Activated CD8-positive, alpha-beta memory T cell treated with anti-CD3 and anti-CD28 coated beads for 1 hour (primary cell): ENCODE measurements at places on chromosomes 6 and 20.

GRCh38 chr20:22352019-22352418 is 232.4 kb downstream of the FOXA2 start:
- no peak for DNase-seq

DNA sequence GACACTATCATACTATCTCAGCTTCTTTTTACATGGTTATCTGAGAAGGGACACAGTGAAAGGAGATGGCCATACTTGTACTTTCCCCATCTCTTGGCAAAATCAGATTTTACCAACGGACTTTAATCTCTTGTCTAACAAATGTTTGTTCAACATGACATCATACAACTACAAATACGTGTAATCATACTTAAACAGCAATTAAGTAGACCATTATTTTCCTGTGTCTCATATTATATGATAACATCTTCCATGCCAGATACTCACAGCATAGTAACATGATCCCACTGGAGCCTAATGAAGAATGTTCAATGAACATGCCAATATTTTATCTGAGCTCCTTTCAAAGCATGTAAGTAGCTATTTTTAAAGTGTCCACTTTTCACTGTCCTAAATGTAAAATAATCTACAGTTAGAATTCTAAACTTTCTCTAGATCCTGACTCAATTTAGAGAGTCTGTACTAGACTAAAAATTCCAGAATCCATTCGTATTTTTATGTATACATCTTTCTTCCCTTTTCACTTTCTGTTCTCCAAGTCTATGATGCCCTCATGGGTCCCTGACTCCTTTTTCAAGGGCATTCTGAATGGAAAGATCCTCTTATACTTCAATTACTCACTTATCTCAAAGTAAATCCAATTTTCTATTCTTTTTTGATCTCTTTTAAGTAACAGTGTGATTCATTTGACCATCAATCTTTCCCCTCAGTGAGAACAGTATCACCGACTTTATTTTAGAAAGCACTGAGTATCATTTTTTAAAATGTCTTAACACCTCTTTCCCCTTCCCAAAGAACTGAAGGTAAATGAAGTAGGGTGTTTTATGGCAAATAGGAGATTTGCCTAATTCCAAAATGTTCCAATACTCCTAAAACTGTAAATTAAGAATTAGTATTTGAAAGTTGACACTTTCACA is 133.5 kb downstream of the CDK19 start:
- no peak for DNase-seq

- DNase-seq: no peak
Measured at GRCh38 chr6:156776470-156776839, 723 bp upstream of the ARID1B start.

- no peak for DNase-seq
Measured at GRCh38 chr6:132648828-132649227, 10.2 kb downstream of the TAAR1 start.

- no peak for DNase-seq
Measured at GRCh38 chr6:67362976-67363375, 1272.1 kb upstream of the ADGRB3 start.

DNA sequence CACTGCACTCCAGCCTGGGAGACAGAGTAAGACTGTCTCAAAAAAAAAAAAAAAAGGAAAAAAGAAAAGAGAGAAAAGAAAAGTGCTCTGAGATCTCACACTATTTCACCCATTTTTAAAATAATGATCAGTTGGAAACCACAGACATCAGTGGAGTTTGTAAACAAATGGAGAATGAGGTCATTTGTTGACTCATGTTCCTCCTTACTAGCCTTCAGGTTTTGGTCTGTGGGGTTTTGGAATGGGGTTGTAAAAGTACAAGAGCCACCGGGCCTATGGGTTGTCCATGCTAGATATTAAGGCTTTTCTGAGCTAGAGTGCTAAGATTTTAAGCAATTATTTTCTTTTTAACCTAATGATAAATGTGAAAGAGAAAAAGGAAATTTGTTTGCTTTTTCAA is 104.4 kb upstream of the PRL start:
- DNase-seq: no peak

GRCh38 chr20:40814631-40814960 is 125.6 kb upstream of the MAFB start:
- DNase-seq: no peak

- DNase-seq: no peak
Measured at GRCh38 chr6:112207776-112208175, 46.6 kb downstream of the LAMA4 start.

GRCh38 chr20:17680836-17681725 is 961 bp downstream of the RRBP1 start:
- peak; percentile 41 for DNase-seq

GRCh38 chr6:106421496-106421895 is 61.0 kb downstream of the CRYBG1 start:
- no peak for DNase-seq

DNA sequence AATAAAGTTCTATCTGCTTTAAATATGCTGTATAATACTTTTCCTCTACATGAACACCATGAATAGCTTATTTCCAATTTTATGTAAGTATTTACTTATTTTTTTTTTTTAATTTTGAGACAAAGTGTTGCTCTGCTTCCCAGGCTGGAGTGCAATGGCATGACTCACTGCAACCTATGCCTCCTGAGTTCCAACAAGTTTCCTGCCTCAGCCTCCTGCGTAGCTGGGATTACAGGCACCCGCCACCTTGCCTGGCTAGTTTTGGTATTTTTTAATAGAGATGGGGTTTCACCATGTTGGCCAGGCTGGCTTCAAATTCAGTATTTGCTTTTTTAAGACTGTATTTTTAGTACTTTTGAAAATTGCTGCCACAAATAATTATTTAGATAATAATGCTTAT is 1365.9 kb downstream of the GRIK2 start:
- no peak for DNase-seq

DNA sequence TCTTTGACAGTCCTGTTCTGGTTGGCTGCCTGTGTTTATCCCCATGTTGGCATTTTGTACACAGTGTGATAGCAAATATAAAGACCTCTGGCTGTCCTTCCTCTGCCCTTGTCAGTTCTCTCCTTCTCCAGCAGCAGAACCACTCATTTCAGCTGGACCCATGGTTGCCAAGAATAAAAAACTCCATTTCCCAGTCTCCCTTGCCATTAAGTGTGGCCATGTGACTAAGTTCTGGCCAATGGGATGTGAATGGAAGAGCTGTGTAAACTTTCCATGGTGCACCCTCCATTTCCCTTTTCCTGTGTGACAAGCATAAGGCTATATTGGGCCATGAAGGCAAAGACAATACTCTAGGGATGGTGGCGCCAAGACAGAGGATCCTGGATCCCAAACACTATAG is 78.4 kb upstream of the TBC1D7 start:
- no peak for DNase-seq

DNA sequence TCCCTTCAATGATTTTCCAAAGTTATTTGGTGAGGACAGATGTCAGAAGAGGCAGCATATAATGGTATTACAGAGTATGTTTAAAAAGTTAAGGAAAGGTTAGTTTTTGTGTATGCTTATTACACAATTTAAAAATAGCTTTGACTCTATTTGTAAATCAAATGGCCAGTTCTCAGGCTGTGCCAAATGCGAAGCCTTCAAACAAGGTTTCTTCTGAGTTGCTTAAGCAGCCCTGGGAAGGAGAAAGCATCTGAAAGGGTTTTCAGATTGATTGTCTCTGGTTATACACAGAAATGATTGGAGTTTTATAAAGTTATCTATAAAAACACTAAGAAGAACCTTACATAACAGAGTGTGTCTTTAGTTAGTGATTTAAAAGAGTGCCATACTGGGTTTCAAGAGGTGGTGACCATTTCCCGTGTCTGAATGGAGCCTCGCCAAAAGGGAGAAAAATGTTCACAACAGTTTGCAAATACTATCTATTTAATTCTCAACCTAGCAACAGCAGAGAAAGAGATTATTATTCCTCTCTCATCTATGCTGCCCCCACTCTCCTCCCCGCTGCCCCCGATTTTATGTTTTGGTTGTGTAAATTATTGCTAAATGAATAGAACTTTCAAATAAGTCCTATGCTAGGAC is 16.7 kb downstream of the CD109 start:
- no peak for DNase-seq

GRCh38 chr6:38738261-38738660 is 23.1 kb downstream of the DNAH8 start:
- DNase-seq: no peak

- DNase-seq: no peak
Measured at GRCh38 chr20:6703656-6704055, 63.8 kb upstream of the BMP2 start.

GRCh38 chr6:16004934-16005679 is 123.8 kb upstream of the MYLIP start:
- DNase-seq: no peak

GRCh38 chr6:143535189-143535614 is 23.7 kb upstream of the FUCA2 start:
- DNase-seq: no peak

- DNase-seq: no peak
Measured at GRCh38 chr6:8837343-8837742, 402.0 kb upstream of the SLC35B3 start.

DNA sequence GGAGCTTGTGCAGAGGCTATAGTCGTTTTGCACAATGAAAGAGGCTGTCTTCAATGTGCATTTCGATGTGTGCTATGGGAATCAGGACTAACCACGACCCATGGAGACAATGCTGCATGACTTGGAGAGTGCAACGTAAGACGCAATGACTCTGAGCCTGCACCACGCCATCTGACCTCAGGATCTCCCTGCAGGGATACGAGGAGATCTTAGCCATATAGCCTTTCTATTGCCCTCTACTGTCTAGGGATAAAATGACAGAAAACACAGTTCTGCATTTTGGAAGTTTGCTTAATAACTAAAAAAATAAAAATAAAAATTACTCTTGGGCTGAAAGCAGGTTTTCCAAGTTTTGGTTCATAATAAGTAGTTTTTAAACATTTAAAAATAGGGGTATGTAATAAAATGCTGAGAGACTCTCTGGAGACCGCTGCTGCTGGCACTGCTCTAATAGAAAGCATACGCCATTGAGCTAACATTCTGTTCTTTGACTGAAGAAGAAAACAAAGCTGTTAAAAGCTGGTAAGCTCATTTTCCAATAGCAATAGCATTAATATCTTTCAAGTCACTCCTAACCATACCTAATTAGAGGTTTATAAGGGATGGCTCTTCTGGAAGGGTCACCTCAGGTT is 87.2 kb downstream of the PDE7B start:
- DNase-seq: no peak

DNA sequence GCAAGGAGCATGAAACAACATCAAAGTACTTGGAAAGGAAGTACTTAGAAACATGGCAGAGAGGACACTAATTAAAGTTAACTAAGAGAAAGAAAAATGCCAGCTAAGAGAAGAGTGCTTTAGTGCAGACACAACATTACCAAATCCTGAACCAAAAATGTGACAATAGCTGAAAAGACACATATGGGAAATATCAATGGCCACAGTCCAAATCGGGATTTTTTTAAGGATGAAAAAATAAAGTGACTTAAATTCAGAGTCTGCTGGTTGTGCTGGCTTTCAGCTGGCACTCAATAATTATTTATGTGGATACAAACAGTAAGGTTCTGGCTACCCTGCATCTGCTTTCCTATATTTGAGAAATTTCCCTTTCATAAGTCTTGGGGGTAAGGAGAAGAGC is 12.6 kb upstream of the DST start:
- DNase-seq: no peak

GRCh38 chr6:26064619-26065257 is 22.5 kb upstream of the HFE start:
- no peak for DNase-seq

DNA sequence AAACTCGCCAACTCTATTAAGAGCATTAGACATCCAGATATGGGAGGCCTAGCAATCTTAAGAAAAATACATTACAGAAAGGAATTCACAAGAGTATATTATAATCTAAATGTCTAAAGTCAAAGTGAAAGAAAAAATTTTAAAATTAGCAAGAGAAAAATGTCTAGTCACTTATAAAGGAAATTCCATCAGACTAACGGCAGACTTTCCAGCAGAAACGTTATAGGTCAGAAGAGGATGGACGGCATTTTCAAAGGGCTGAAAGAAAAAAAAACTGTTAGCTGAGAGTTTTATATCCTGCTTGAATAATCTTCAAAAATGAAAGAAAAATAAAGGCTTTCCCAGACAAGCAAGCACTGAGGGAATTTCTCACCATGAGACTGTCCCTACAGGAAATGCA is 269.0 kb downstream of the HDGFL1 start:
- no peak for DNase-seq

GRCh38 chr20:25097498-25097897 is 15.6 kb upstream of the VSX1 start:
- no peak for DNase-seq

DNA sequence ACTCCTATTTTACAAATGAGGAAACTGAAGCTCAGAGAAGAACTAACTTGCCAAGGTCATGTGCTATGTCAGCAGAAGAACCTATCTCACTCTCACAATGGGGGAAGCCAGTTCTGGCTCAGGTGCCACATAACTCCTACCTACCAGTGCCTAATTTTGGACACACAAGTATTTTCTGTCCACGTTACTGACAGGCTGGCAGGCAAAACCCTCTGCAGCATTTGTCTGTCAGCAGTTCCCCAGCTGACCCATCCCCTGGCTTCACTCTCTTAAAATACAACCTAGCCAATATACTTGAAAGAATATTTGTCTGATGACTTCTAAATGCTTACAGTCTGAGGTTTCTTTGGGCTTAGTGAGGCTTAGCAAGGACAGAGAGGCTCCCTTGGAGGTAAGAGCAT is 15.5 kb downstream of the GSS start:
- no peak for DNase-seq

DNA sequence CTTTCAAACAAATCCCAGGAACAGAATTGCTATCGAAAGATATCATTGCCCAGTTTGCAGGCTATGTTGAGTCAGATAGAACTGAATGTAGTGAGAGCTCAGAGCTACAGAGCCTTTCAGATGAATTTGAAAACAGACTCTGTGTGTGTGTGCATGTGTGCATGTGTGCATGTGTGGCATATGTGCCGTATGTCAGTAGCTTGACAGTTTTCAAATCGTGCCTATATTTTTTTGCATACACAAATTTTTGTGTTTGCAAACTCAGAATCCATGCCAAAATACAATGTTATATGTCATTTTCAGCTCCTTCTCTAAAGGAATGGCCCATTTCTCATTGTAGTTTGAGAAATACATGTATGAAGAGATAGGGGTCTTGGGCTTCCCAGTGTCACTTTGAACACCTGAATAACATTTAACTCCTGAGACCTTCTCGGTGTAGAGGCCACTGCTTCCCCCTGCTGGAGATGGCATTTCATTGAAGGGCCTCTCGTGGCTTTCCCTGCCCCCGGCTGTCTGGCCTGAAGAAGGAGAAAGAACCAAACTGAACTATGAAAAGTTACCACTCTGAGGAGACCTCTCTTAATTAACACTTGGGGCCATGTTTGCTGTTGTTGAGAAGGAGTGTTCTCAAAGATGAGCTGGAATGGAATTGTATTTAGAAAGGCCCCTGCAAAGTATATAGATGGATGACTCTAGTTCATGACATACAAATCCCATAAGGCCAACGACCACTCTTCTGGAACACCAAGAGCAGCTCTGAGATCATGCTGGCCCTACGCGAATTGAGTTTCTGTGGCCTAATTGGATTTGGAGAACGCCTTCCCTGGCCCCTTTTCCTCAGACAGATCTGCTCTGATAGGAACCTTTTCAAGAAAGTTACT is 58.7 kb downstream of the VAPB start:
- DNase-seq: no peak

GRCh38 chr6:72748759-72749158 is 126.9 kb downstream of the KCNQ5 start:
- DNase-seq: no peak
